ENCODE measurements at places on chromosomes 5 and 9.

- no peak for DNase-seq
These were observed 254.8 kb downstream of the CDH10 start for GRCh38 chr5:24389968-24390367.

GRCh38 chr5:5629607-5629978, 207.1 kb downstream of the ICE1 start:
- DNase-seq, result no peak

GRCh38 chr9:4555236-4555635, 65.0 kb downstream of the SLC1A1 start:
- no peak for DNase-seq

DNA sequence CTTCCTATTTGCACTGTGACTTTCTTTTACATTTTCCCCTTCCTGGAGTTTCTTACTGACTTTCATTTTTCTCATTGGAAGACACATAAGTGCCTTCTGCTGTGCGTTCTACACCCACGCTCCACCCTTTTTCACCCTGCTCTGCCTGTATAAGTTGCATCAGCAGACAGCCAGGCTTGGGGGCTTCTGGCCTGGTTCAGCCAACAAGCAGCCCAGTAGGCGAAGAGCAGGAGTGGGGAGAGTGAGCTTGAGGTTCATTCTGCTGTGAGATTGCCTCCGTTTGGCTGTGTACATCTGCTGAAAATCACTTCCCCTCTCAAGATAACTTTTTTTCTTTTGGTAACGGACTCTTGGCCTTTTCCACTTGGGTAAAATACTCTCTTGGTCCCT, 38.4 kb downstream of the RASGRF2 start:
- no peak for DNase-seq

DNA sequence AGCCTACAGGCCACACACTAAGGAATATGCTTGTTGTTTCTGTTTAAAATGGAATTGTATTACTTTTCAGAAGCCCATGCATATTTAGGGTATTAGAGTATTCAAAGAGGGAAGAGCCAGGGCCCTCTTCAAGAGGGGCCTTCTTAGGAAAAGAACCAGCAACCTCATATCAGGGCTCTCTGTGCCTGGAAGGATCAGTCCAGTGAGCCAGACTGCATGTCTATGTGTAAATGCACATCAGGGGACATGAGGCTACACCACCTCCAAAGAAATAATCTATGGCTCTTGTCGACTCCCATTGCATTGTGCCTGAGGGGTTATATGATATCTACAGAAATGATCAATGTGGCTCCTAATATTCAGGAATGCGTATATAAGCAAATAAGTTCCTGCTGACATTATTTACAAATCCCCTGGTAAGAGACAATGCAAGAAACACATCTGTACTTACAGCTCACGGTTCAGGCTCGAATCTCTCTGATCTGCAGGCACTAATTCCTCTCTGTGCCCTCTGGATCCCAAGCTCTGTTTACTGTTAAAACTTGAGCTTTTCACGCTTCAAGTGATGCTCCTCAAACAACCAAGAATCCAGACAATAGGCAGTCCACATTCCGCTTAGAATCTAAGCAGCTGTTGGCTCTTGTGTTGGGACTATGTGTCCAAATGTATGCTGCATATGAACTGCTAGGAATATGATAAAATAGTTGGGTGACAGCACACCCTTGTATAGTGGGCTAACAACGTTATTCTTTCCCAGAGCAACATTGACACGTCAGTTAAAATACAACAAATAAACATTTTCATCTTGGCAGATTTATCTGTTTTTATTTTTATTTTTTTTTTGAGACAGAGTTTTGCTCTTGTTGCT, 150.2 kb upstream of the KLF9 start:
- no peak for DNase-seq

DNA sequence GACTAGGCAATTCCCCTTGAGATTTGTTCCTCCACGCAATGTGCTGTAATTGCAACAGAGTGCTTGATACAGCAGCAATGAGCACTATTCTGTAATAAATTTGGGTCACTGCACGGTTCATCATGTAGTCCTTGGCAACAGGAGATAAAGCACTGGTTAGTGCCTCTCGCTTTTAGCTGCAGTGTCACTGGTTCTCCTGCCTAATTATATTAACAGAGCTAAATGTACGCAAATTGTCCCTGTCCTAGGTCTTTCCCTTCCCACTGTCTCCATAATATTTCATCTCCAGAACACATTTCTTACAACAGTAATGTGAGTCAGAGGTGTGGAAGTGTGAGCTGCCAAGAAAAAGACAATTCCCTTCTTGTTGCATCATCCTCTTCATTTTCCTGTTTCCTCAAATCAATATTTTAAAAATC, 553.1 kb downstream of the ZNF608 start:
- peak; percentile 53 for DNase-seq

GRCh38 chr5:152864447-152864846, 459.4 kb upstream of the NMUR2 start:
- DNase-seq, result no peak

- DNase-seq, result no peak
These were observed 6.0 kb upstream of the SLC2A6 start for GRCh38 chr9:133484671-133485437.

DNA sequence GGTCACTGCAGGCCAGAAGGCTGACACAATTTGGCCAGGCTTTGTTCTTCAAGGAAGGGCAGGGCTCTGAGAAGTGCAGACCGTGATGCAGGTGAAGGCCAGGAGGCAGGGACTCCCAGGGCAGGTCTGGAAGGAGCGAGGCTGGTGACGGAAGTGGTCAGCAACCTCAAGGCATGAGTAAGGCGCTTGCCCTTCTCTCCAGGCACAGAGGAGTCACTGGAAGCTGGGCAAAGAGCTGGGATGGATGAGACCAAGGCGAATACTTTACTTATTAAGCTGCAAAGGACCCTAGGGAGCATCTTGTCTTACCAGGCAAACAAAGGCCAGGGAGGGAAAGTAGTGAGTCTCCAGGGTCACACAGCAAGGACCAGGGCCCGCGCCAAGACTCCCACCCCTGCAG, 18.6 kb downstream of the IRF1 start:
- DNase-seq, result no peak

GRCh38 chr5:9348401-9348996, 197.4 kb downstream of the SEMA5A start:
- DNase-seq, result peak; percentile 78

DNA sequence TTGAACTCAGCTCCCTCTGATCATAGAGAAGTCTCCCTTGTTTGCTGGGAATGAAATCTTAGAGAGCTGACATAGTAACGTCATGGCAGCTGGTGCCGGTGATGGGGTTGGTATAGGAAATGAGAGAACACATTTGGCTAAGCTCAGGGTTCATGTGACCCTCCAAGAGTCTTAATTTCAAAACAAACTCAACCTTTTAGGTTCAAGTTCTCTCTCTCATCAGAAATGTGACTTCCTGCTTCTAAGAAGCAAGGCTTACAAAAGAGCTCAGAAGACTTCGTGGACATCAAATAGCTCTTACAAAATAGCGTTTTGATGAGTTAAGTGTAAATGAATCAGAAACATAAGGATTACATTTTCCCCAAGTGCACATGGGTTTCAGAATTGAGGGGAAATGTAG, 97.3 kb downstream of the PAPPA start:
- peak; percentile 45 for DNase-seq

- DNase-seq, result no peak
These were observed 18.1 kb upstream of the SMAD5 start for GRCh38 chr5:136114414-136115125.

GRCh38 chr5:159511570-159511969, 181.3 kb upstream of the IL12B start:
- no peak for DNase-seq

DNA sequence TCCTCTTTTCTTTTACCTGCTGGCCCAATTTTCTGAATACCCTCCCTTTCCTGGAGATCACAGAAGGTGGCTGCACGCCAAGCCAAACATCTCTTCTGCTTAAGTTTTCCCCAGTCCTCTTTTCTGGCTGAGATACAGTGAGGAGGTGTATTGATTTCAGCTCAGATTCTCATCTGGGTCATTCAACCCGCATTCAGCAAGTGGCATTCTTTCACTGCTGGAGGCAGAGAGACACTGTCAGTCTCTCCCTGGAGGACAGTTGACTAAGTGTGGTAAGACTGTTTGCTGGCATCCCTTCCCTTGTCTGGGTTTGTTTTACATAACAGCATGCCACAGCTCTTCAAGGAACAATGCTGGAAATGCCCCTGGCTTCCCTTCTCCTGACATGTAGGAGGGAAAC, 60.5 kb downstream of the GABRG2 start:
- DNase-seq, result no peak

DNA sequence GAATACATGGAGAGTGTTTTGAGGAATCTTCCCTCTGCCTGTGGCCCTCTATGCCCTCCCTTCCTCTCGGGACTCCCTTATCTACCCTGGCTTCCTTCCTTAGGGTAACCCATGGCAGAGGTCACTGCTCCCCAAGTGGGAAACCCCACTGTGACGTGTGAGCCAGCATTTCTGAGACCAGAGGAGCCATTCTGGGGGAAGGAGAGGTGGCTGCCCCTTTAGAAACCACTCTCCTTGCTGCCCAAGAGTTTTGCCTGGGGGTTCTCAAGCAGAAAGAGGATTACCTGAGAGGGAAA, 23.1 kb downstream of the CCNJL start:
- no peak for DNase-seq

DNA sequence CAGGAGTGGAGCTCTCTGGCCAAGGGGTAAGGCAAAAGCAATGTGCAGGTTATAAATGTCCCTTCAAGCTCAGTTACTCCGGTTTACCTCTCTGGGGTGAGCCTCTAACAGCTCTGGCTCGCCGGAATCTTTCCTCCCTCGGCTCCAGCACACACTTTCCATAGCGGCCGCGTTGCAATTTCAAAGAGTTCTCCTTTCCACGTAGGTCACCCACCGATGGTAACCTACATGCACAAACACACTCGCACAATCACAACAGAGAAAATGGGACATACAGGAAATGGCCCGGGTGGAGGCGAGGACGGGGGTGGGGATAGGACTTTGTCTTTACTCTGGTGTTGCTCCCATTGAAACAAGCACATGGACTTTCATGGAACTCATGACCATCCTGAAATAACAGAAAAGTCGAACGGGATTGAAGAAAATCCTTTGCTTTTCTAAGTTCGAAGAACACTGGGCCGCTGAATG, 1.2 kb downstream of the LHFPL2 start:
- no peak for DNase-seq

DNA sequence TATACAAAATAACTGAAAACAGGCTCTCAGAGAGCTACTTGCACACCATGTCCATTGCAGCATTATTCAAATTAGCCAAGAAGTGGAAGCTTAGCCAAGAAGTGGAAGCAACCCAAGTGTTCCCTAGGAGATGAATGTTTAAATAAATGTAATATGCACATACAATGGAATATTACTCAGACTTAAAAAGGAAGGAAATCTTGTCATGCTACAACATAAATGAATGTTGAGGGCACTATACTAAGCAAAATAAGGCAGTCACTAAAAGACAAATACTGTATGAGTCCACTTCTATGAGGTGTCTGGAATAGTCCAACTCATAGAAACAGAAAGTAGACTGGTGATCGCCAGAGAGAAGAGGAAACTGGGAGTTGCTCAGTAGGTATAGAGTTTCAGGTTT, 438.1 kb downstream of the MAT2B start:
- DNase-seq, result peak; percentile 25

- no peak for DNase-seq
These were observed 91.2 kb upstream of the ERCC6L2 start for GRCh38 chr9:95784318-95784717.

- DNase-seq, result peak; percentile 64
These were observed 29.0 kb upstream of the PAPPA start for GRCh38 chr9:116124472-116125040.

DNA sequence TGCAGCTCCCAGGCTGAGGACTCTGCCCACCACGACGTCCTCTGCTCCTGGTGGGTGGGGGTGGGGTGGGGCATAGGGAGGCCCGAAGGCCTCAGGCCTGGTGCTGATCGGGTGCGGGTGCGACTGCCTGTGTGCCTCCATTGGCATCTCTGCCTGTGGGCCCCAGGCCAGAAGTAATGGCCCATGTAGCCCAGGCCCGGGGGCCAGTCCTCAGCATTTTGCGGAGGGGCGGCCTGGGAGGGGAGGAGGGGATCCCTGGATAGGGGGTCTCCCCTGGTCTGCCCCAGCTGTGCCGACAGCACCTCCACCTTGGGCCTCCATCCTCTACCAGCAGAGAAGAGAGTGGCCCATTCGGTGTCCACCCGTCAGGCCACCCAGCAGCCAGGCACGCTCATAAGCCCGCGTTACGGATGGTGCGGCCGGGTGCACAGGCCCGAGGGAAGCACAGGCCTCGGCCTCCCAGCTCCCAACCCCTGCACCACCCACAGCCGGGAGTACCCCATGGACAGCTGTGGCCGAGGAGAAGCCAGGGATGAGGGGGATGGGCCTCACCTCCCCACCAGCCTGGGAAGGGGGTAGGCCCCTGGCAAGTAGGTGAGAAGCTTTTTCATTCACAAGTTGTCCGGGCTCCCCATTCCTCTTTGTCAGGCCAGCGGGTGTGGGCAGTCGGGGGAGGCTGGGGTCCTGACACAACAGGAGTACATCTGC, 1.8 kb upstream of the NOTCH1 start:
- DNase-seq, result no peak

- DNase-seq, result no peak
These were observed 364.4 kb upstream of the KIF2A start for GRCh38 chr5:61941637-61942036.

DNA sequence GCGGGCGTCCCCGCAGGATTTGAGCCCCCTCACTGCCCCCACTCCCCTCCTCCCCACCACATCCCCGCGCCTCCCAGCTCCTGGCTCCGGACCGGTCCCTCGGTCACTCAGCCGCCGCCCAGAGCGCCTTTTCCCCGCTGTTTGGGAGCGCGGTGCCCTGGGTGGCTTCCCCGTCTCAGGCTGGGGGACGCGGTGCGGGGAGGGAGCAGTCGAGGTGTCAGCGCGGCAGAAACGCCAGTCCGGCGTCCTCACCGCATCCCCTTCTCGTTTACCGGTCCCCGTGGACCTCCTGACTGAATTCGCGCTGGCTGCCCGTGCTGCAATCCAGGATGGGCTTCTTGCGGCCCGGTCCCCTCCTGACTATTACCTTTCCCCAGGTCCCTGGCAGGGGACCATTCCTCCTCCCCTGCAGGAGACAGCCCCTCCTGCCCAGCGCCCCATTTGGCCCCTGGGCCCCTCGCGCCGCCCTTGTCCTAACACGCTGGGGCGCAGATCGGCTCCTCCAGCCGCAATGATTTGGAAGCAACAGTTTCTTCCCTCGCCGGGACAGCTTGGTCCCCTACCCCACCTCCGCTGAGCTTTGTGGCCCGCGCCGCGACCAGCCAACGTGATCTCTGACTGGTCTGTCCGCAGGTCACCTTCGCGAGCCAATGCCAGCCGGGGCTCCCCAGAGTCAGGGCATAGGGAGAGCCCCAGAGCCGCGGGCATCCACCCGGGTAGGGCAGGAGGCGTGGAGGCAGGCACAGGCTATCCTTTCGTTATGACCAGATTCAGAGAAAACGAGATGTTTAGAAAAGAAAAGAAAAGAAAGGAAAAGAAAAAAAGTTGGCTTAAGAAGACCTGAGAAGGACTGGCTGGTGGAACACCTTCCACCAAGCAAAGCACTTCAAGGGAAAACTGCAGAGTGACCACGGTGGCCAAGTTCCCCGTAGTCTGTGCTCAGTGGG, 1.2 kb downstream of the ANKRD33B start:
- no peak for DNase-seq
